ENCODE measurements at places on chromosomes 5 and 9.

DNA sequence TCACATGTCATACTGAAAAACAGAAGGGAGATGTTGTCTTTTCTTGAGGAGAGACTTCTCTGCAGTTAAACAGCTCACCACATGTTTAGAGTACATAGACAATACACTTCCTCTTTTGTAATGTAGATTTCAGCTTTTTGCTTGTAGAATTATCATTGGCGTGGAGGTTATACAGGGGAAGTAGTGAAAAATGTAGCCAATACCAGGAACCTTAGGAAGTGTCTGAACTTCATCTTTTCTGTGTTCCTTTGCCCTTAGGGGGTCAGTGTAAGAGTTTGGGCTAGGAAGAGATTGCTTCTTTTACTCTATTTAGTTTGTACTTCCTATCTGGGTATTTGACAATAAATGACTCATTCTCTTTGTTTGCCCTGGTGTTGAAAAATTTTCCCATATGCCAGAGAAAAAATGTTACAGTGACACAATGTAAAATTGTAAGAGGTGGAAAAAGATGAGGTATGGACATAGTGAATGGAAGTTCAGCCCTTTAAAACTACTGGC, 21.0 kb upstream of the CDKN2B start:
- no peaks in the 10 kb centered on the region for H3K27me3 ChIP-seq
- DNase-seq = no peak
- no peak overlapping the region for H3K4me3 ChIP-seq
- peaks cover 36% of the 10 kb centered on the region for H3K4me1 ChIP-seq
- no peaks in the 10 kb centered on the region for H3K36me3 ChIP-seq

GRCh38 chr9:4301296-4301695, 1.4 kb upstream of the GLIS3 start:
- H3K27me3 ChIP-seq = no peaks in the 10 kb centered on the region
- no peak overlapping the region for H3K4me3 ChIP-seq
- no peaks in the 10 kb centered on the region for H3K36me3 ChIP-seq
- peaks cover 41% of the 10 kb centered on the region for H3K4me1 ChIP-seq

DNA sequence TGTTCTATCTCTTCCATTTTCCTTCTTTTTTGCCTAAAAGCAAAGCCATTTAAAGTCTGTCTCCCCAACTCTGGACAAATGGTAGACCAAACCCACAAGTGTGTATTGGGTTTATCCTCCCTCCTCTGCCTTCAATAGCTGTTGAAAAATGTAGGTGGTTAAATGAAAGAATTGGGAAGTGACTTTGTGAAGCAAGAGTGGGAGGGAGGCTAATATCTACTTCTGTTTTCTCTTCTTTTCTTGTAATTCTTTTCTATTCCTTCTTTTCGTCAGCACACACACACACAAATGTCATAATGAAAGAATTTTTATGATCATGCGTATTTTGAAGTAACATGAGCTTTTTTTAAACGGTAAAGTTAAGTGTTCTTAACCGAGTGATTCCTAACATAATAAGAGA, 3.8 kb downstream of the CCDC152 start:
- H3K36me3 ChIP-seq = no peaks in the 10 kb centered on the region
- H3K27ac ChIP-seq = no peak overlapping the region
- no peak for DNase-seq
- no peak overlapping the region for H3K4me3 ChIP-seq

GRCh38 chr5:131609774-131610173, 25.3 kb downstream of the RAPGEF6 start:
- H3K27me3 ChIP-seq = no peaks in the 10 kb centered on the region
- no peaks in the 10 kb centered on the region for H3K36me3 ChIP-seq
- H3K27ac ChIP-seq = no peak overlapping the region
- H3K4me1 ChIP-seq = peaks cover 14% of the 10 kb centered on the region

DNA sequence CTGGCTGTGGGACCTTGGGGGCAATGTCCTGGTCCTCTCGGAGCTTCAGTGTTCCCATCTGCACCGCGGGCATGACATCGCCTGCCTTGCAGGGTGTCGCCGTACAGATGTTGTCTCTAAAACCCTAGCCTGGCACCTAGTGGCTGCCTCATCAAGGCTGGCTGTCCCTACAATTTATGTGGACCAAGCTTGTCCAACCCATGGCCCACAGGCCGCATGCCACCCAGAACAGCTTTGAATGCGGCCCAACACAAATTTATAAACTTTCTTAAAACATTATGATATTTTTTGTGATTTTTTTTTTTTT, 18.3 kb upstream of the ASS1 start:
- H3K27ac ChIP-seq = peak overlapping the region; percentile 47
- DNase-seq = no peak
- no peak overlapping the region for H3K4me3 ChIP-seq

GRCh38 chr9:88586452-88586851, 51.5 kb downstream of the NXNL2 start:
- H3K36me3 ChIP-seq = no peaks in the 10 kb centered on the region
- DNase-seq = no peak
- H3K4me3 ChIP-seq = no peak overlapping the region

DNA sequence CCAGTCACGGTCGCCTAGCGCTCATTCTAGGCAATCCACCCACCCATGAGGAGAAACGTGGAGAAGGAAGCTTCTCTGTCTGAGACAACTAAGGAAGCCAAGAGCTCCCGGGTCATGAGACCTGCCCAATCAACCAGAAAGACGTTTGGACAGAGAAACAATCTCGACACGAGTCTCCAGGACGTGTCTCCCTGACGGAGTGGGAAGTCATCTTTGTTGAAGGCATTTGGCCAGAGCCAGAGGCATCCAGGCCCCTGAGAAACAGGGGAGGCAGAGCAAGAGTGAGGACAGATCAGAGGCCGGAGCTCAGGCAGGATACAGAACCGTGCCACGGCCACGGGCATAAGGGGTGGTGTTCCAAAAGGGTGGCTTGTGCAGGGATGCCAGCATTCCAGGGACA, 479.0 kb downstream of the SPATA31A7 start:
- no peaks in the 10 kb centered on the region for H3K27me3 ChIP-seq
- DNase-seq = no peak
- no peak overlapping the region for H3K4me3 ChIP-seq
- H3K36me3 ChIP-seq = no peaks in the 10 kb centered on the region

DNA sequence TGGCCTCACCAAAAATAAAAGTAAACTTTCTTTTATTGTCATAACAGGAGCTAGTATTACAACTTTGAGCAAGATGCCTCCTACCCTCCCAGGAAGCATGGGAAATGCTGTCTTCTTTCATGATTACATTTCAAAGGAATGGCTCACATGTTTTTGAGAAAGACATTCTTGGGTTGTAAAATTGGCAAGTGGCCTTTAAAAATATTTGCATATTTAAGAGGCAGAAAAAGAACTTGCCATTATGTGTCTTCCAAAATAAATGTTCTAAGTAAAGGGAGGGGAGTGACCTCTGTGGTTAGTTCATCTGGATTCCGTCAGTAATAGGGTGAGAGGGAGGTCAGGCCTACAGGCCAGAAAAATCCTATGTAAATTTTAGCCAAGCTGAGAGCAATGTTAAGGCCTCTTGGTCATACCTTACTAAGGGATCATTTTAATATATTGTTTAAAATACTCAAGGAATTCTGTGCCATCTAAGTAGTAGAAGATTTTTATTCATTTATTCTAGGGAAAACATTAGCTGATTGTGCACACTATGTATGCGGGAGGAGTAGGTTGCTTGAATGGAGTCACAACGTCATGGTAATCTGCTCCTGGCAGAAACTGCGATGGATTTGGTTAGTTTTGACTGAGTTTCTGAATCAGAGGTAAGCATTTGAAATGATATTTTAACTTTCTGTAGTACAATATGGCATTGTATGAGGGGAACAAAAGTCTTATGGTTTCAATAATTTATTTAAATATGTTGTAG, 1485.7 kb upstream of the CDH9 start:
- DNase-seq = no peak
- no peaks in the 10 kb centered on the region for H3K36me3 ChIP-seq
- no peaks in the 10 kb centered on the region for H3K27me3 ChIP-seq
- H3K27ac ChIP-seq = no peak overlapping the region
- no peaks in the 10 kb centered on the region for H3K4me1 ChIP-seq
- H3K4me3 ChIP-seq = no peak overlapping the region

GRCh38 chr9:107824556-107824955, 335.0 kb upstream of the KLF4 start:
- no peaks in the 10 kb centered on the region for H3K4me1 ChIP-seq
- H3K36me3 ChIP-seq = no peaks in the 10 kb centered on the region
- H3K4me3 ChIP-seq = no peak overlapping the region
- no peak overlapping the region for H3K27ac ChIP-seq
- no peak for DNase-seq

- H3K4me3 ChIP-seq = no peak overlapping the region
- peaks cover 3% of the 10 kb centered on the region for H3K4me1 ChIP-seq
- no peak overlapping the region for H3K27ac ChIP-seq
- no peak for DNase-seq
- peaks cover 94% of the 10 kb centered on the region for H3K27me3 ChIP-seq
Measured at GRCh38 chr5:173237875-173238220, 2.8 kb upstream of the NKX2-5 start.

DNA sequence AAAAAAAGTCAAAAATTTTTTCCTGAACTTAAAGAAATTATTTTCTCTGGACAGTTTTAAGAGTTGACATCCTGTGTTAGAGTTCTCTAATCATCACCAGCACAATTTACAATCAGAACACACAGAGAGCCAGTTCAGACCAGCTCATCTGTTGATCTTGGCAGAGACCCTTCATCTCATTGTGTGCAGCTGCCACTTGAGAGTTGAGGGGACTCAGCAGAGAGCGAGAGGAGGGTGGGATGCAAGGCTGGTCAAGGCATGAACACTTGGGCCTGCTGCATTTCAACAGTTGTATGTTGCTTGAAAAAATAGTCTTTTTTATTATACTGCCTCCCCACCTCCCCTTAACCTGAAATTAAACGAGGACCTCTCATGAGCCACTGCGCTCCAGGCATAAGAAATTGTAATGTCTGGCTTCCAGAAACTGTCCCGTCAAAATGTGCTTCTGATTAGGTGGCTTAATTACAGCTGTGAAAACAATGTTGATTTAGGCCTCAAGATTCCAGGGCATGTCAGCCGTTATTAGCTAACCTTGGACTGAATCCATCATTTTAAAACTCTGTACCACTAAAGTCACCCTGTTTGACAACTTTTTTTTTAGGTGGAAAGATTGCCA, 383.6 kb downstream of the CCDC171 start:
- H3K36me3 ChIP-seq = no peaks in the 10 kb centered on the region
- no peaks in the 10 kb centered on the region for H3K4me1 ChIP-seq
- H3K27ac ChIP-seq = no peak overlapping the region

- H3K36me3 ChIP-seq = peaks cover 20% of the 10 kb centered on the region
- H3K4me3 ChIP-seq = no peak overlapping the region
- H3K4me1 ChIP-seq = peaks cover 3% of the 10 kb centered on the region
- no peaks in the 10 kb centered on the region for H3K27me3 ChIP-seq
- H3K27ac ChIP-seq = no peak overlapping the region
Measured at GRCh38 chr9:93108291-93109041, 12.4 kb downstream of the CARD19 start.

GRCh38 chr9:130891688-130892476, 4.7 kb downstream of the QRFP start:
- no peak overlapping the region for H3K4me3 ChIP-seq
- H3K27me3 ChIP-seq = peaks cover 7% of the 10 kb centered on the region
- peaks cover 16% of the 10 kb centered on the region for H3K36me3 ChIP-seq
- no peak for DNase-seq
- no peak overlapping the region for H3K27ac ChIP-seq
- H3K4me1 ChIP-seq = no peaks in the 10 kb centered on the region

DNA sequence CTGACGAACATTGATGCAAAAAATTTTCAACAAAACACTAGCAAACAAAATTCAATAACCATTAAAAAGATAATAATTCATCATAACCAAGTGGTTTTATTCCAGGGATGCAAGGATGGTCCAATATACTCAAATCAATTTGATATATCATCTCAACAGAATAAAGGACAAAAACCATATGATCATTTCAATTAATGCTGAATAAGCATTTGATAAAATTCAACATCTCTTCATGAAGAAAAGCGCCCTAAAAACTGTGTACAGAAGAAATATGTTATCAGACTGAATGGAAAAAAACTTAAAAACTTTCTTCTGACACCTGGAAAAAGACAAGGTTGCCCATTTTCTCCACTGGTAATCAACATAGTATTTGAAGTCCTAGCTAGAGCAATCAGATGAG, 720.3 kb upstream of the RGMB start:
- H3K4me3 ChIP-seq = no peak overlapping the region
- H3K27me3 ChIP-seq = no peaks in the 10 kb centered on the region
- no peak overlapping the region for H3K27ac ChIP-seq
- no peaks in the 10 kb centered on the region for H3K4me1 ChIP-seq

DNA sequence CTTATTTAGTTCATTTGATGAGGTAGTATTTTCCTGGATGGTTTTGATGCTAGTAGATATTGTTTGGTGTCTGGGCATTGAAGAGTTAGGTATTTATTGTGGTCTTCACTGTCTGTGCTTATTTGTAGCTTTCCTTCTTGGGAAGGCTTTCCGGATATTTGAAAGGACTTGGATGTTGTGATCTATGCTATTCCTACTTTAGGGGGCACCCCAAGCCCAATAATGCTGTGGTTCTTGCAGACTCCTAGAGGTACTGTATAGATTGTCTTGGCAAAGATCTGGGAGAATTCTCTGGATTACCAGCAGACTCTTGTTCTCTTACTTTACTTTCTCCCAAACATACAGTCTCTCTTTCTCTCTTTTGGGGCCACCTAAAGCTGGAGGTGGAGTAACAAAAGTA, 315.7 kb downstream of the MAT2B start:
- H3K27me3 ChIP-seq = no peaks in the 10 kb centered on the region
- no peaks in the 10 kb centered on the region for H3K36me3 ChIP-seq

DNA sequence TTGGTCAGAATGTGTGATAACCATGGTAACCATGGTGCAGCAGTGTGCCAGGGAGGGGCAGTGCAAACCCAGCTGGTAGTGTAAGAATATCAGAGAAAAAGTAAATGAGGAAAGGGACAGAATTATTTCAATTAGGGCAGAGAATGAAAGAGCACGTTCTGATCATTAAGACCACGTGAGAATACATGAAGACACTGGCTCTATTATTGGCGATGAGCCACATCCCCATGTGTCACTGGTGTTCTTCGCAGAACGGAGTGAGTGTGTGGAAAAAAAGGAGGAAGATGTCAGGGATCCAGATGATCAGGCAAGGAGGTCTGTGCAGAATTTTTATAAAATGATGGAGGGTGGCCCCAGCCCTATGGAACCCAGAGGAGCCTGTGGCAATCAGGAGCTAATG, 315.5 kb downstream of the SEMA5A start:
- no peaks in the 10 kb centered on the region for H3K4me1 ChIP-seq
- H3K36me3 ChIP-seq = no peaks in the 10 kb centered on the region
- H3K4me3 ChIP-seq = no peak overlapping the region
- H3K27me3 ChIP-seq = no peaks in the 10 kb centered on the region
- H3K27ac ChIP-seq = no peak overlapping the region

DNA sequence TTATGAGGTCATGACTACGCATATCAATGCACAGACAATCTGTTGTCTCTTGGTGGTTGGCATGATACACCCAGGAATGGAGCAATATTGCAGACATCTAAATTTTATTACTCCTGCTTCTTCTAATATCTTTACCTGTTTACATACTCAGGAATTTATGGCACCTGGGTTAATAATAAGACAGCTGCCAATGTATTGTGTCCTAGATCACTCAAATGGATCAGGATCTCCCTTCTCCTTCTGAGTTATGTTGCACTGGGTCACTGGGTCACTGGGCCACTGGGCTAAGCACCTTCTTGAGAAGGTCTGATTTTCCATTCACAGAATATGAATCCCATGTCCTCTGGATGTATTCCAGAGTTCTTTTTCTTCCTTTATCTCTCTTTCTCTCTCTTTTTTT, 41.8 kb downstream of the CCL28 start:
- no peaks in the 10 kb centered on the region for H3K4me1 ChIP-seq
- H3K27ac ChIP-seq = no peak overlapping the region
- H3K36me3 ChIP-seq = no peaks in the 10 kb centered on the region
- no peaks in the 10 kb centered on the region for H3K27me3 ChIP-seq
